ENCODE measurements at places on chromosomes 13 and 19.
A peak's percentile ranks its signal among the peaks of the same experiment; 100 is the strongest.

GRCh38 chr19:13162724-13163608 lies 12.8 kb downstream of the IER2 start:
- peak; percentile 99 for DNase-seq

- DNase-seq: no peak
These were observed 3.1 kb downstream of the AMH start for GRCh38 chr19:2252055-2252796.

DNA sequence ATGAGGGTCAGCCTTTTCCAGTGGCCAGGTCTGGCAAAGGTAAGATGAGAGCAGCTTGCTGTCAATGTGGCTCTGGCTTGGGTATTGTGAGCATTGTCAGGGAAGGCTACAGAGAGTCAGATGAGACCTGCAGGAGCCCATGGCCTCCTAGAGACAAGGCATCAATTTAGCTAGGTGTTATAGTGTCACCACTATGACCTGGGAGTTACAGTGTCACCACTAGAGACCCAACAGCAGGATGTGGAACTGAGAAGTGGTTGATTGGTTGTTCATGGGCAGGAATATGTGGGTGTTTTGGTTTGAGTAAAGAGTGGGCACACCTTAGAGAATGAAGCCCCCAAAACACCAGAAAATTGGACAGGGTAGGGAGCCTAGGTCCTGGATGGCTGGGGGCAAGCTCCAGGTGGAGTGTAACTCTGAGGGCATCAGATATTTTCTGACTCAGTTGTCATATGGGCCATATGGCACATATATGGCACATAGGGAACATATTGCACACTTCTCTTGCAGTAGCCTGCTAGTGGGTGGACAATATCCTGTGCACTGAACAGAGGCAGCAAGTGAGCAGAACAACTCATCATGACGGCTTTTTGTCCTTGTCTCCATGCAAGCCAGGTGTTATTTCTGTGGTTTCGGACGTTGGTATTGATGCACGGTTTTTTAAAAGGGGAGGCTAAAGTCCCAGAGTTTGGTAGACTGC lies 46.3 kb upstream of the CEACAM21 start:
- no peak for DNase-seq

DNA sequence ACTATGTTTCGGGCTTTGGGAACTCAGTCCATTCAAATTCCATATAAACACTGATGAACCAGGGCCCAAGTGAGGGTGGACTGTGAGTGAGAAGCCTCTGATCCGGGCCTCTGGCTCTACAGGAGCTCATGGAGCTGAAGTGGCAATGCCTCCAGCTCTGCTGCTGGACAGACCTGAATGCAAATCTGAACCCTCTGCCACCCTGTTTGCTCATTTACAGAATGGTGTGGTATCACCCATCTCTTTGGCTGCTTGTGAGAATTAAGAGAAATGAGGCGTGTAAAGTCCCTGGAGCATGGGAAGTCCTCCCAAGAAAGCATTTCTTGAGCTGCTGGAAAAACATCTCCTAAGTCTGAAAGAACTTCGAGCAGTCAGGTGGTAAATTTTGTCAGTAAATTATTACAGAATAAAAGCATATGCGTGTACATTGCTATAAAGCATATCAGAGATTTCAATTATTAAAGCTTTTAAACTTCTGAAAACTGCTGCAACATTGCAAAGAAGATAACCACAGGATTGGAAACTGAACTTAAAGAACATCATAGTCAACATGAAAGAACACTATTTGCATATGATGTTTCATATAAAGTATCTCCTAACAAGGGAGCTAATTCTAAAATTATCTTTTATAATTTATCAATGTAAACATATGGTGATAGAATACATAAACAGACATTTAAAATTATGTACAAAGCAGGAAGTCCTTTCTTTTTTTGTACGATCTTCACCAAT lies 369.0 kb downstream of the UQCRFS1 start:
- no peak for DNase-seq

Data from breast epithelium (tissue), 4 donors.